ENCODE measurements at places on chromosomes 13 and 19. TPM values are rescaled to one million over a fixed set of nuclear protein-coding genes. Genes with fewer than 3 reads are reported as not detected.

The IQCN gene
- total RNA-seq, result 0.31 TPM

The PLVAP gene
- total RNA-seq, result 11.8 TPM

The TDRD12 gene
- total RNA-seq, result 0.13 TPM

The CD22 gene
- 1.6 TPM for total RNA-seq

The KLHL1 gene
- total RNA-seq, result not detected

The MYCBP2 gene
- total RNA-seq, result 83.9 TPM

The SSC5D gene
- total RNA-seq, result 0.31 TPM

The GPR32 gene
- total RNA-seq, result not detected

The KBTBD7 gene
- 7.7 TPM for total RNA-seq

The CIC gene
- total RNA-seq, result 16.2 TPM

All from bladder microvascular endothelial cell (primary cell).